ENCODE measurements at places on chromosomes 3 and 15.

- DNase-seq, result no peak
Observed at GRCh38 chr3:122915300-122916055, 112.1 kb downstream of the SEMA5B start.

DNA sequence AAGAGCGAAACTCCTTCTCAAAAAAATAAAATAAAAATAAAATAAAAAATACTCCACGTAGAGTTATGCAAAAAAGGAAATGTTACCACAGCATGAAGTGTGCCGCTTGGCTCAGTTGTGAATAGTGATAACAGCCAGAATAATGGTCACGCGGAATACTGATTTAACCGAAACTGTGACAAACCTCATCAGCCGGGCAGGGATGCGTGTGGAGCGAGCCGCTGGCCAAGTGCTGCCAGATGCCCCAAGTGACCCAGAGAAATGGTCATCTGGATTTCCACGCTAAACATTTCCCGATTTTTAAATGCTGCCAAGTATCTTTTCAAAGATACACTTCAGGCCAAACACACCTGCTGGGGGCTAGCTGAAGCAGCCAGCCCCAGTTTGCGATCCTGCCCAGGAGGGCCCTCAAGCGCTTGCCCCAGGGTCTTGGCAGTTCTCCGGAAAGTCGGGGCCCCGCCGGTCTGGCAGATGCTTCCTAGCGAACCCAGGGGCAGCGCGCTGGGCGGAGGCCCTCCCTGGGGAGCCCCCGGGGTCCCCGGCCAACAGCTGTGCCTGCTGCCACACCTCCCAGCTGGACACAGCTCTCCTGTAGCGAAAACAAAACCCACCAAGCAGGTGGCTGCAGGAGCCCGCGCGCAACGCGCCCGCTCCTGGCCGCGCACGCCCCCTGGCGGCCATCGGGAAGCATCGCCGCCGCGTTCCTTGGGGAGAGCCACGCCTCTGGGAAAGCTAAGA, 35.1 kb downstream of the CMTM6 start:
- peak; percentile 77 for DNase-seq

DNA sequence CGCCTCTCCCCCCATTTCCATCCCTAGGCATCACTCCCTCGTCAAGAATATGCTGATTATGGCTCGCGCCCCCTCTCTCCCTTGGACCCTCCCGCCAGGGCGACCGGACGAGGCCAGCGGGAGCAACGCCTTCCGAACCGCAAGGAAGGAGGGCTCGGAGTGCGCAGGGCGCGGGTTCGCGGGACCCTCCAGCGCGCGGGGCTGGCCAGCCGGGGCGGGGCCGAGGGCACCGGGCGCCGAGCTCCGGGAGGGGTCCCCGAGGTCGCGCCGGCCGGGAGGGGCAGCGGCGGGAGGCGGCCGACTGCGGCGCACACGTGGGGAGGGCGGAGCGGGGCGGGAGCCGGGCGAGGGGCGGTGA, 483 bp downstream of the EHD4 start:
- DNase-seq, result no peak

DNA sequence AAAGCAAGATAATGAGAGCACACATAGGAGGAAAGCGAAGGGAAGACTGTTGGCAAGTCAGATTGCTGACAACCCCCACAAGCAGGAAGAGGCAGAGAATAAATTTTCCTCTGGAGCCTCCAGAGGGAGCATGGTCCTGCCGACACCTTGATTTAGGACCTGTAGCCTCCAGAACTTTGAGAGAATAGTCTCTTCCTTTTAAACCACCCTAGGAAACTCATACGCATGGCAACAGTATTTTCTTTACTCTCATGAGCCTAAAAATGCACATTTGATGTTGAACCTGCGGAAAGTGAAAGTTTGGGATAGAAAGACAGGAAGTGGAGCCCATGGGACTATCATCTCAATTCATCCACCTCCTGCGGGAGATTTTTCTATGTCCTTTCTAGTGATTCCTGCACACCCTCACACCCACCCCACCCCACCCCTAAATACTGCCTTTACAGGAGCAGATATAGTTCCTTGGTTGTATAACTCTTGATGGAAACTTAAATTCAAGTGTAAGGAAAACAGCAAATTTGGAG, 116.7 kb upstream of the LPP start:
- no peak for DNase-seq

DNA sequence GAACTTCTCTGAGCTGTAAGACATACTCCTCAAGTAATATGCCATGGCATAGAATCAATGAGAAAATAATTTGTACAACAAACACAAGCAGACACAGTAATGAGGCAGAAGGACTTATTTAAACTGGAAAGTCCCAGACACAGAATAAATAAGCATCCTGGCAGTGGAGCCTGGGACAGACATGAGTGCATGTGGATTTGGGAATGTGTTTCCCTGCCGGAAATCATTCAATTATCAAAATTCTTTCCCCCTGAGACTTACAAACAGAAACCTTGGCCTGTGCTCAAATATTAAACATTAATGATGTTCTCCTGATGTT, 520.1 kb downstream of the ROBO1 start:
- DNase-seq, result no peak

GRCh38 chr15:57455929-57456328, 79.6 kb downstream of the CGNL1 start:
- DNase-seq, result no peak

DNA sequence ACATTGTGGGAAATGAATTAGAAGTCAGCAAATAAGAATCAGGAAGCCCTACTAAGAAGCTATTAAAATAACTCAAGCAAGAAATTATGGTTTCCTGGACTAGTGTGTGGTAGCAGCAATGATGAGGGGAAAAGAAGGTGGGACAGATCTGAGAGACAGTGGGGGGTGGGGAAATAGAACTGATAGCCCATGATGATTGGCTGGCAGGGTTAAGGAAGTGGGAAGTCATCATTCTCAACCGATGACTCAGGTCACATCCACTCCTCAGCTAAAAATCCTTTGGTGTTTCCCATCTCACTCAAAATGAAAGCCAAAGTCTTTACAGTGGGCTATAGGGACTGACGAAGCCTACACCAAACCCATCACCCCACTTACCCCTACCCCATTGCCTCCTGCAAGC, 153.9 kb upstream of the ARHGEF26 start:
- DNase-seq, result no peak

GRCh38 chr3:18177271-18177670, 247.9 kb downstream of the SATB1 start:
- DNase-seq, result no peak

- peak; percentile 24 for DNase-seq
Observed at GRCh38 chr3:48429960-48430707, at the start of gene PLXNB1. Gene PLXNB1 (minus strand): TSS chr3:48430086. CDS start chr3:48424611, 5,475 bp downstream.

GRCh38 chr15:34133511-34133910, 31.6 kb downstream of the PGBD4 start:
- DNase-seq, result no peak

- no peak for DNase-seq
Observed at GRCh38 chr3:151620071-151620470, 113.7 kb upstream of the AADACL2 start.

- DNase-seq, result no peak
Observed at GRCh38 chr3:157872902-157873301, 233.3 kb downstream of the SHOX2 start.
